CD4-positive, alpha-beta T cell treated with Interleukin-21 for 1 hour (primary cell): ENCODE measurements at places on chromosomes 11 and 22.

- DNase-seq: peak; percentile 28
Observed at GRCh38 chr11:107859459-107860239, 1.1 kb upstream of the SLC35F2 start.

- no peak for DNase-seq
Observed at GRCh38 chr11:63940786-63941185, 2.0 kb downstream of the NAA40 start.

DNA sequence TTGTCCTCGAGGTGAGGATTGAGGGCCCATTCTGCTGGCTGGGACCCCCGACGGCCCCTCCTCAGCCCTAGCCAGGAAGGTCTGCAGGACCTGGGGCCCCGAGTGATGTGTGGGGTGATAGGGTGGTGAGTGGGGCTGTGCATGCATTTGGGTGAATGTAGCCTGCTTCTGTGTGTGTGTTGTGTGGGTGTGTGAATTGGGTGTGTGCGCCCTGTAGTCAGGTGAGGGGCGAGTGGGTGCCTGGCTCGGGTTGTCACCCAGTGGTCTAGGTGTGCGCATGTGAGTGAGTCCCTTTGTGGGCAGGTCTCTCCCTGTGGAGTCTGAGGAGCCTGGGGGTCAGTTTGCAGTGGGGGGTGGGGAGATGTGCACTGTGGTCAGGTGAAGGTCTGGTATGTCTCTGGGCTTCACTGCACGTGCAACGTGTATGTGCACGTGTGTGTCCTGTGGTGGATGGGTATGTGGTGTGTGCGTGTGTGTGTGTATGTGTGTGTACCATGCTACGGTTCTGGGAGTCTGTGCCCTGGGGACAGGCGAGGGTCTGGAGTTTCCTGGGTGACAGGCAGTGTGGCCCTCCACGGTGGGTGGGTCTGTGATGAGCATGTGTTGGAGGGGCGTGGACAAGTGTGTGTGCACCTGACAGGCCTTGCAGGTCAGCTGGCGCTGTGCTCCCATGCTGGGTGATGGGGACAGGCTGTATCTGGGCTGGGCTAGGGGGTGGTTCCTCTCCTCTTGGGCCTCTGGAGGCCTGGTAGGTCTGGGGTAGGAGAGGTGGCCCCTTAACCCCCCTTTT, 1.0 kb downstream of the TMEM151A start:
- DNase-seq: no peak

DNA sequence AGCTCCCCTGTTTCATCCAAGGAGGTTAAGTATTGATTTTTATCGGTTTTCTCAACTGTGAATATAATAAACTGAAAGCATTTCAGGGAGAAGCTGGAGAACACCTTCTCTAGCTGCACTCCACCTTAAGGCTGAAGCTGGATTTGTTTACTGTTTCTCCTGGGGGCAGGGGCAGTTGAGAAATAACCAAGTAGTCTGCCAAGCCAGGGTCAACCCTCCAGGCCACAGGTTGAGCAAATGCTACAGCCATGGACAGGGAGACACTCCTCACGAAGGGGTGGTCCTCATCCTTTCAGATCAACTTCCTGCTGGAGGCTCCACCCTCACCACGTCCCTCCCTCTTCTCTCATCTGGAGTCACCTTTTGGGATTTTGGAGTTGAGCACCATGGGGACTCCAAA, at the start of gene TTC36:
TSS of gene TTC36 (plus strand) at position 366 of the 400 bp plus-strand sequence. CDS start at position 387, 21 bp downstream.
- no peak for DNase-seq

- DNase-seq: no peak
Observed at GRCh38 chr11:117629891-117630538, 167.0 kb downstream of the DSCAML1 start.

- no peak for DNase-seq
Observed at GRCh38 chr11:92131289-92131865, 93.2 kb upstream of the FAT3 start.

- peak; percentile 11 for DNase-seq
Observed at GRCh38 chr11:100575860-100576717, 111.0 kb upstream of the ARHGAP42 start.

DNA sequence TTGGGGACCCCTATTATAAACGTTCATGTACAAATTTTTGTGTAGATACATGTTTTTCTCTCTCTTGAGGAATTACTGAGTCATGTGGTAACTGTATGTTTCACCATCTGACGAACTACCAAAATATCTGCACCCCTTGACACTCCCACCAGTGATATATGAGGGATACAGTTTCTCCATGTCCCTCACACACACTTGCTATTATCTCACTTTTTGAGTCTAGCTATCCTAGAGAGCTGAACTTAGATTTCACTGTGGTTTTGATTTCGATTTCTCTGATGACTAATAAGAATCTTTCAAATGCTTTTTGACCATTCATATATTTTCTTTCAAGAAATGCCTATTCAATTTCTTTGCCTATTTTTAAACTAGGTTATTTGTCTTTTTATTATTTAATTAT, 200.2 kb downstream of the PGR start:
- no peak for DNase-seq

DNA sequence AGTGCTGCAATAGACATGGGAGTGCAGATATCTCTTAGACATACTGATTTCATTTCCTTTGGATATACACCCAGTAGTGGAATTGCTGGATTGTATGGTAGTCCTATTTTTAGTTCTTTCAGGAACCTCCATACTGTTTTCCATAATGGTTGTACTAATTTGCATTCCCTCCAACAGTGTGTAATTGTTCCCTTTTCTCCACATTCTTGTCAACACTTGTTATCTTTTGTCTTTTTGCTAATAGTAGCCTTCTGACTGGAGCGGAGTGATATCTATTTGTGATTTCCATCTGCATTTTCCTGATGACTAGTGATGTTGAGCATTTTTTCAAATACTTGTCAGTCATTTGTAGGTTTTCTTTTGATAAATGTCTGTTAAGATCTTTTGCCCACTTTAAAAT, 128.9 kb downstream of the CTNND1 start:
- no peak for DNase-seq

- no peak for DNase-seq
Observed at GRCh38 chr11:8094656-8095055, 13.6 kb downstream of the TUB start.

DNA sequence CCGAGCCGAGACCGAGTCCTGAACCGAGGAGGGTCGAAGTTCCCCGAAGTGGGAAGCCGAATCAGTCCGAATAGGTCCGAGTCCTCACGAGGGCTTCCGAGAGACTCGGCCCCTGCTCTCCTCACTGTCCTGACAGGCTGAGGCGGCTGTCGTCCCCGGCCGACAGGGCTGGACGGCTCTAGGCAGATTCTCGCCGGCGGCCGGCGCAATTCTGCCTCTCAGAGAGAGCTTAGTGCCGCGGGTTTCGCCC, 191 bp upstream of the DEAF1 start:
- no peak for DNase-seq

GRCh38 chr11:128544471-128545051, 42.8 kb downstream of the ETS1 start:
- no peak for DNase-seq

- DNase-seq: no peak
Observed at GRCh38 chr22:39471381-39472141, 14.7 kb downstream of the MGAT3 start.

DNA sequence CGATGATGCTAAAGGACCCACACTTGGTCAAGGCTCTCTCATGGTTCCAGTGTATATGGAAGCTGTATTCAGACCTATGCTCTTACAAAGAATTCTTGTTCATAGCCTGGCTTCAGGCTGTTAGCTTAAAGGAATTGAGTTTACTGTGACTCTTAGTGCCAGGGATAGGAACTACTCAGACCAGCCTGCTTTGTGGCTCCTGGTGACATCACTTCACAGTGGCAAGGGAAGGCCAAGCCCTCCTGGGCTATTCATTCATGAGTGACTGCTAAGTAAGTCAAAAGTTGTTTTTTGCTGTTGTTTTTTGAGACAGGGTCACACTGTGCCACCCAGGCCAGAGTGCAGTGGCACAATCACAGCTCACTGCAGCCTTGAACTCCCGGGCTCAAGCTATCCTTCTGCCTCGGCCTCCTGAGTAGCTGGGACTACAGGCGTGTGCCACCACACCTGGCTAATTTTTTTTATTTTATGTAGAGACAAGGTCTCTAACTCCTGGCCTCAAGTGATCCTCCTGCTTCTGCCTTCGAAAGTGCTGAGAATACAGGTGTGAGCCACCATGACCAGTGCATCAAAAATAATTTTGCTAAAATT, 9.6 kb downstream of the ART5 start:
- no peak for DNase-seq

GRCh38 chr11:3916962-3917361, 61.5 kb downstream of the STIM1 start:
- no peak for DNase-seq

DNA sequence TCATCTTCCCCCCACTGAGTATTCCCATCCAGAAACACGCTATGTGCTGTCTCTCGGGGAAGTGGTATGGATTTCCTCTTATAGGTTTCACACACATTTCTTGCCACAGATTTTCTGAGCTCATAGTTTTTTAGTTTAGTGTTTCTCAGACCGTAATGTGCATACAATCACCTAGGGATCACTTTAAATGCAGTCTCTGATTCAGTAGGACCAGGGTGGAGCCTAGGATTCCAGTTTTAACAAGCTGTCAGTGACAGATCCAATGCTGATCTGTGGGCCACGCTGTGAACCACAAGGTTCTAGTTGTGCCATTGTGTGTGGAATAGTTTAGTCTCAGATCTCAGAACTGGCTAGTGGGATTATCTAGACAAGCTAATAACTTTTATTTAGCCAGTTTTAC, 23.7 kb upstream of the CXCR5 start:
- DNase-seq: no peak

- DNase-seq: no peak
Observed at GRCh38 chr11:94762995-94763394, 5.2 kb upstream of the AMOTL1 start.

GRCh38 chr11:76201672-76202412, 4.5 kb downstream of the WNT11 start:
- no peak for DNase-seq

DNA sequence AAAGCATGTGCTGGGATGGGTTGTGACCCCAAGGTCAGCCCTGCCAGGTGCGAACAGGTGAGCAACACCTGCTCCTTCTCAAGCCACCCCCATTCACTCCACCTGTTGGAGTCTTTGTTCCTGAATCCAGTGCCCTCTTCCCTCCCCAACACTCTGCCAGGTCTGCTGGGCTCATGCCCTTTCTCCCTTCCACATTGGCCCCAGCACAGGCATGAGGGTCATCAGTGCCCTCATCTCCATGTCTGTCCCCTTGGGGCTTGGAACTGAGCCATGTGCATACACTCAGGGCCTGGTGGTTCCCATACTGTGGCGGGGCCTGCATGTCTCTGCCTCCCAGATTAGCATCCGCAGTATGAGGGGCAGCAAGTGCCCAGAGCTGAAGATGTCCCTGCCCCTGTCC, 19.1 kb downstream of the RFPL2 start:
- no peak for DNase-seq

GRCh38 chr22:35159343-35159742, 93.4 kb downstream of the ISX start:
- DNase-seq: no peak

- no peak for DNase-seq
Observed at GRCh38 chr22:29598684-29599020, 4.8 kb upstream of the NF2 start.

DNA sequence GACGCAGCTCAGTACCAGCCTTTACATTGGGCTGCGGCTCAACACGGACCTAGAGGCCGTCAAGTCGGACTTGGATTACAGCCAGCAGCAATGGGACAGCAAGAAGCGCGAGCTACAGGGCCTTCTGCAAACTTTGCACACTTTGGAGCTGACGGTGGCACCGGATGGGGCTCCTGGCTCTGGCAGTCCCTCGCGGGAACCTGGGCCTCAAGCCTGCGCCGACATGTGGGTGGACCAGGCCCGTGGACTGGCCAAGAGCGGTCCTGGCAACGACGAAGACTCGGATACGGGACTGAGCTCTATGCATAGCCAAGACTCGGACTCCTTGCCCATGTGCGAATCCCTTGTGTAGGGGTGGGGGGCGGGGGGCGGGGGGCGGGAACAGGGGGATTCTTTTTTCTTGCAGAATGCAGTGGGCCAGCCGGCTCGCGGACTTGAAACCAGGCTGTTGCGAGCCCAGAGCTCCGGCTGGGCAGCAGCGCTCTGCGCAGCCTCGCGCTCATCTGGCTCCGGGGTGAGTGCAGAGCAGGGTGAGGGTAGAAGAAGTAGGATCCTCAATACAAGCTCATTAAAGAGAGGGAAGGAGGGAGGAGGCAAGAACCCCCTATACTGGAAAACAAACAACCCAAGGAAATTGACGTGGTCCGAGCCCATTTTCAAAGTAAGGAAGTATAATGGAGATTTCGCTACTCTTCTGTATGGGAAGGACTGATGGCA, 1.8 kb downstream of the RASSF10 start:
- no peak for DNase-seq

GRCh38 chr11:122038543-122038942, 77.5 kb downstream of the BLID start:
- no peak for DNase-seq

DNA sequence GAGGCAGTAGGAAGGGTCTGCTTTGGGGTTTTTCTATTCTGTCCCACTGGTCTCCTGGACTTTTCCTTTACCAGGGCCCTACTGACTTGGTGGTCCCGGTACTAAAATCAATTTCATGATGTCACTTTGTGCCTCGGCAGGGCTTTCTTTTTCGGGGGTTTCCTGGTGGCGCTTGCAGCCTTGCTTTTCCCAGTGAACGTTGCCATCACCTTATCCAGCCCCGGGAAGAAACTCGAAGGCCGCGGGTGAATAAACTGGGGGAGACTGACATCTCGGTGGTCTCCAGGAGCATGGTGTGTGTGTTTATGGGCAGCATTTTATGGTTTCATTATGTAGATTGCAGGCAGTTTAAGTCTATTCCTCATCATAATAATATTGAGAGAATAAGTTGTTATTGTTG, 84.4 kb downstream of the KCNQ1 start:
- no peak for DNase-seq

- no peak for DNase-seq
Observed at GRCh38 chr11:60919320-60919719, 4.9 kb upstream of the TMEM132A start.

DNA sequence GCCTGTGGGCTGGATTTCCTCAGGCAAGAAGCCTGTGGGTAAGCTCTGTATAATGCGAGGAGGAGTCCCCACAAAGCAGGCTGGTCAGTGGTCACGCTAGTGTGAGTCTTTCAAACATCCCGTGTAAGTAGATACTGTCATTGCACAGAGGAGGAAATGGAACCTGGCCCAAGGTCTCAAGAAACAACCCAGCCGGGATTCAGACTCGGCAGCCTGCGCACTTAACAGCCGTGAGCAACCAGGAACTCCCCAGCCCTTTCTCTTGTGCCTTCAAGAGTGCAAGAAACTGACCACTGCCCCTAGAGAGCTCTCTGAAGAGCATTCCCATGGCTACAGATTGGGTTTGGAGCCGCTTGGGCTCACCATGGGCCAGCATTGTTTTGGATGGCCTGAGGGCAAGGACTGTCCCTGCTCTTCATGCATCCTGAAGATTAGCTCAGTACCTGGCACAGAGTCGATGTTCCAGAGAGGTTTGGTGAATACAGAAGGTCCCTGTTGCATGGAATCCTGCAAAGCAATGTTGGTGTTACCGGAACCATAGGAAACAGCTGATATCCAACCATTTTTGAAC, 6.0 kb downstream of the MPST start:
- DNase-seq: no peak

DNA sequence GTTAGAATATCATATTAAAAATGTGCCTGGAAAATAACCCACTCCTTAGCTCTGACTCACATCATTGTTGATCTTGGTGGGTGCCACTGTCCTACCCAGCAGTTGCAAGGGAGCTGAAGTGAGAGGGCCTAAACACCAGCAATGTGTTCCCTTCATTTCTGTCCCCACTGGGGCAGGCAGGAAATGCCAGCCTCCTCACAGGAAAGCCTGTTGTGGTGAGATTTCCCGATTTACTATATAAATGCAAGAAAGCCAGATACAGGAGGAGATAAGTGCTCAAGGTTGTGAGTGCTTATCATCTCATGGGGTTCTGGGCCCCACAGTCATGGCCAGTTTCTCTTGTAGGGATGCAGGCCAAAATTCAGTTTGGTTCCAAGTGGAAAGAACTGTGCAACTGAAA, 15.8 kb upstream of the FLI1 start:
- DNase-seq: no peak
